Esophagus muscularis mucosa (tissue), 4 donors: ENCODE measurements at places on chromosomes 12 and 14. TPM values are rescaled to one million over a fixed set of nuclear protein-coding genes. Genes with fewer than 3 reads are reported as not detected.

DNA sequence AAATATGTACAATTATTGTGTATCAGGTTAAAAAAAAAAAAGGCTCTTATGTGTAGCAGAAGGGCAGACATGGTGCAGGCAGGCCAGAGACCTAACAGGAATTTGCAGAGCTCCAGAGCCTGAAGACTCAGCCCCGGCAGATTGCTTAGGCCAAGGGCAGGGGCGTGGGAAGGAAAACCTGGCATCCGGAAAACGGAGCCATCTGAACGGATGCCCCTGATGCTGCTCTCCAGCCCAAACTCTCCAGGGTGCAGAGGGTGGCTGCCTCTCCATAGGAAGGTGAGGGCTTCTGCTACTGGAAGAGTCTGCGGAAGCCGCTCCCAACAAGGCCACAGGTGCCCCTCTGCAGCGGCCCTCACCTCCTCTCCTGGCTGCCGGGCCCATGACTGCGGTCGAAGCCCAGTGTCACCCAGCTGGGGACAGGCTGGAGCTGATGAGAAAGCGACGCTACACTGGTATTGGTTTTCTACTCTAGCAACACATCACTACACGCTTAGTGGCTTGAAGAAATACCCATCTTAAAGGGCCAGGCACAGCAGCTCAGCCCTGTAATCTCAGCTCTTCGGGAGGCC, 19.4 kb downstream of the ACADS start:
- DNase-seq, result no peak

GRCh38 chr12:44930972-44931600, 55.0 kb upstream of the NELL2 start:
- DNase-seq, result no peak

Gene GYS2
- total RNA-seq, result not detected

DNA sequence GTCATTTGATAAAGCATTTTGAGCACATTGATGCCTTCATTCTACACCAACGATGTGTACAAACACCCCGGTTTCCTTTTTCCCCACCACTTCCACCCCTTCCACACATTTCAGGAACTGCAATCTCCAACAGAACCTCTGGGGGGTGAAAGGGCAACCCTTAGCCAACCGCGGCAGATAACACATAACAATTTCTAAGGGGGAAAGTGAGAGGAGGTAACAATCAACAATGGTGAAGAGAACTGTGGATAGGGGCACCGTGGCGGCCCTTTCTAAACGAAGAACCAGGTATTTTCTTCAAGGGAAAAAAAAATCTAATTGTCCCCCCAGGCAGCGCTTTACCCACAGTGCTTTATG, 1.1 kb downstream of the KITLG start:
- DNase-seq, result no peak

DNA sequence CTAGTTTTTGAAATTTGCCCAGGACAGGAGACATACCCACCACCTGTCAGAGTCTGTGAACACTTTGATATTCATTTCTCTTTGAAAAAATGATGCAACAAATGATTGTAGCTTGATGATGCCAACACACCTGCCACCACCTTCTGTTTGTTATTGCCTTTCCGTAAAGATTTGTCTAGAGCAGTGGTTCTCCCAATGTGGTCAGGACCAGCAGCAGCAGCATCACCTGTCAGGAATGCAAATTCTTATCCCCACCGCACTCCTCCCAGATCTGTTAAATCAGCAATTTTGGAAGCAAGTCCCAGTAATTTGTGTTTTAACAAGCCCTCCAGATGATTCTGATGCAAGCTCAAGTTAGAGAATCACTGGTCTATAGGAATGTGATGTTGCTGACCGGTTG, 9.9 kb downstream of the CCDC175 start:
- DNase-seq, result no peak

DNA sequence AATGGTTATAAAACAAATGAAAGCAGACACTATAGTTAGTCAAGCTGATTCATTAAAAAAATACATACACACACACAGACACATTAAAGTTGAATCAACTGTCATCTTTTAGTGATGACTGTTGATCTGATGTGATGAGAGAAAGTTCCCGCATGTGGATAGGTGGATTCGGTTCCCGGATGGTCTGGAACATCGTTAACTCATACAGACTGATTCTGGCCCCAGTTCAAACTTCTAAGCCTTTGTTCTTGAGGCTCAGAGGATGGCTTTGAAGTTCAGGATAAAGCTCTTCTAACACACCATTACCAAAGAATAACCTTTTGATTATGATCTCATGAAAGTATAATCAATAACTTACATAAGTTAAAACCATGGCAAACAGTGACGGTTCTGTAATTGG, 27.5 kb downstream of the WIF1 start:
- DNase-seq, result no peak

- DNase-seq, result no peak
Observed at GRCh38 chr12:67649261-67649569, 670 bp downstream of the DYRK2 start.

DNA sequence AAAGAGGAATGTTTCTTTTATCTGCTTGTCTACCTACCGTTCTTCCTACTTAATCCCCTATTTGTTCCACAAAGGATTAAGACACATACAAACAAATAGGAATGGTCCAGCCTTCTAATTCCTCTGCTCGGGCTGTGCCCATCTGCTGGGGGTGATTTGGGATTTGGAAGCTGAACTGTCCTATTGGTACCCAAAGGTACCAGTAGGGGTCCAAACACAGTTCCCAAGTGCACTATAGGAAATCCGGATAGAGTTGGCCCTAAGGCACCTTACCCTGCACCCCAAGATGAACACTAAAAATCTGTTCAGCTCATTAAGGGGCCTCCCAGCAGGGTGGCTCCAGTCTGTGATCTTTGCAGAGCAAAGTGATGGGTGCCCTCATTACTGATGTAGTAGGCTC, 566.9 kb downstream of the NRXN3 start:
- no peak for DNase-seq

- no peak for DNase-seq
Observed at GRCh38 chr12:3243376-3244084, 166.4 kb downstream of the TSPAN9 start.

- DNase-seq, result no peak
Observed at GRCh38 chr12:87274594-87275245, 754.5 kb downstream of the C12orf50 start.

GRCh38 chr14:20415782-20416206, 2.5 kb upstream of the TEP1 start:
- DNase-seq, result no peak

- DNase-seq, result no peak
Observed at GRCh38 chr12:9649532-9649940, 20.0 kb upstream of the CLEC2D start.

DNA sequence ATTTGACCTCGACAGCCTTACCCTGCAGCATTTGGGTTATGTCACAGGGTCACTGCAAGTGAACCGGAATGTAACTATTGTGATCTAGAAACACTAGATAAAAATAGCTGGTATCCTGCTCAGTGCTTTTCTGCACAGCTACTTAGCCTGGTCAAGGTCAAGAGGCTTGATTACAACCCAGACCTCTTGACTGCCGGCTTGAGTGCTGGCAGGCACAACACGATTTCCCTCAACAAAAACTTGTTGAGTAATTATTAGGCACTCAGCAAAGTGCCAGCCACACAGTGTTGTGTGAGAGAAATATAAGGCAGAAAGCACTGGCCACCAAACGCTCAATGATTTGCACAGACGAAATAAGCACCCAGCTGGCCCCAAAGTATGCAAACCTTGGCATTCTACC, 156.7 kb downstream of the NUAK1 start:
- DNase-seq, result no peak

Gene NKX2-1
- total RNA-seq, result not detected

DNA sequence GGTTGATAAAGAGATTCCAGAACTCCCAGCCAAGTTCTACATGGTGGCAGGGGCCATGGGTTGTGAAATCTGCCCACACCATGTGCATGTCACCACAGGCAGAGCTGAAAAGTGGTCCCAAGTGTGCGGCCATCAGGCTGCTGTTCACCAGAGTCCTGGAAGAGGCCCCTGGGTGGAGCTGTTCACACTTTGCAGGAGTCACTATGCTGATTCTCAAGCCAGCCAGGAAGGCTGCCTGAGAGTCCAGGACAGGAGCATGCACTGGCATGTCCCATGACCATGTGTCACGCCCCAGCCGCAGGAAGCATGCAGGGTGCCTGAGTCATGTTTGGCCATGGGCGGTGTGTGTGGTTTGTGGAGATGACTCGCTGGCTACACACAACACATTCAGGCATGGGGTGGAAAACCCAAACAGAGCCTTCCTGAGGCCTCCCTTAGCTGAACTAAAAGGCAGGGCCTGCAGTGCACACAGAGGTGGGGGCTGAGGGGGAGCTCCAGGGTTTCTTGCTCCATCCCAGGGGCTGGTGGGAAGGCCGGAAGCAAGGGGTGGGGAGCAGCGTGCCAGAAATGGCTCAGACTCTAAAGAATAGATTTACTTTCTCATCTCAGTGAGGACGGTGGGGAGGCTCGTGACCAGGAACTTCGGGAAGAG, 19.4 kb downstream of the ABCB9 start:
- peak; percentile 96 for DNase-seq

Gene GPR84
- total RNA-seq, result not detected

Gene RTL1
- total RNA-seq, result not detected

DNA sequence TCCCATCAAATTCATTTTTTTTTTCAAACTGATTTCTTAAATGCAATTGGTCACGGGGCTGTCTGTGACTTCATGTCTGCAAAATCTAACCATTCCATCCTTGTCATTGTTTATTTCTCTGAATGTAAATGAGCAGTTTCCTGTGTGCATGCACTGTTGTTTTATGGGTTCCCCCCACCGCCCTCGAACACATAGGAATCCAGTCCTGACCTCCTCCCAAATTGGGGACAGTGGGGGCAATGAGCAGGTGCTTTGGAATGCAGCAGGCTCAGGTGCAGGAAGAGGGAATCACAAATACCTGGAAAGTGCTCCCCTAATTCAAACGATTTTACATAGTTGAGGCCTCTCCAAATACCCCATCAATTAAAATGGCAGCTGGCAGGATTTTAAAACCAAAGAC, 62.6 kb upstream of the ESRRB start:
- DNase-seq, result no peak

DNA sequence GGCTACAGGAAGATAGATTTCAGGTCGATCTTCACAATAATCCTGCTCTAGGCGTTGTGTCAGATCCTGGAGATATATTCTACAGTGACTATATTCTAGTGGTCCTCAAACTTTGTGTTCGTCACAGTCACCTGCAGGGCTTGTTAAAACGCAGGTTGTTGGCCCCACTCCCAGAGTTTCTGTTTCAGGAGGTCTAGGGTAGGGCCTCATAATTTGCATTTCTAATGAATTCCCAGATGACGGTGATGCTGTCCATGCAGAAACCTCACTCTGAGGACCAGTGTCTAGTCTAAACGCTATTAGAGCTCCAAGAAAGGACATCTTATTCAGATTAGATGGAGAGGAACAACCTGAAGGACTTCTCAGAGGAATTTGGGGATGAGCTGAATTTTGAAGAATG, 13.2 kb upstream of the SLC6A13 start:
- no peak for DNase-seq

DNA sequence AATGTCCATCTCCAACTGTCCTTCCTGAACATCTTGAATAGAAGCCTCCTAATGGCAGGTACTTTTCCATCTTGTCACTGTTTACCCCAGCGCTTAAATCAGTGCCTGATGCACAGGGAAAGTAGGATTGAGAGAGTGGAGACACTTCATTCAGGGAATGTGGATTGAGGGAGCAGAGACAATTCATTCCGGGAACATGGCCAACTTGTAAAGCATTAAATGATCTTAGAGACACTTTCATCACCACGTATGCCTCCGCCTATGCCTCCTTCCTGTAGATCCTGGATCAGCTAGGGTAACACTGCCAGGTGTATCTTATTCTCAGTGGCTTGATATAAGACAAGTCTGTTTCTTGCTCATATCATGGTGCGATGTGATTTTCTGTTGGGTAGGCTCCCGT, 67.6 kb upstream of the CSRP2 start:
- DNase-seq, result no peak

DNA sequence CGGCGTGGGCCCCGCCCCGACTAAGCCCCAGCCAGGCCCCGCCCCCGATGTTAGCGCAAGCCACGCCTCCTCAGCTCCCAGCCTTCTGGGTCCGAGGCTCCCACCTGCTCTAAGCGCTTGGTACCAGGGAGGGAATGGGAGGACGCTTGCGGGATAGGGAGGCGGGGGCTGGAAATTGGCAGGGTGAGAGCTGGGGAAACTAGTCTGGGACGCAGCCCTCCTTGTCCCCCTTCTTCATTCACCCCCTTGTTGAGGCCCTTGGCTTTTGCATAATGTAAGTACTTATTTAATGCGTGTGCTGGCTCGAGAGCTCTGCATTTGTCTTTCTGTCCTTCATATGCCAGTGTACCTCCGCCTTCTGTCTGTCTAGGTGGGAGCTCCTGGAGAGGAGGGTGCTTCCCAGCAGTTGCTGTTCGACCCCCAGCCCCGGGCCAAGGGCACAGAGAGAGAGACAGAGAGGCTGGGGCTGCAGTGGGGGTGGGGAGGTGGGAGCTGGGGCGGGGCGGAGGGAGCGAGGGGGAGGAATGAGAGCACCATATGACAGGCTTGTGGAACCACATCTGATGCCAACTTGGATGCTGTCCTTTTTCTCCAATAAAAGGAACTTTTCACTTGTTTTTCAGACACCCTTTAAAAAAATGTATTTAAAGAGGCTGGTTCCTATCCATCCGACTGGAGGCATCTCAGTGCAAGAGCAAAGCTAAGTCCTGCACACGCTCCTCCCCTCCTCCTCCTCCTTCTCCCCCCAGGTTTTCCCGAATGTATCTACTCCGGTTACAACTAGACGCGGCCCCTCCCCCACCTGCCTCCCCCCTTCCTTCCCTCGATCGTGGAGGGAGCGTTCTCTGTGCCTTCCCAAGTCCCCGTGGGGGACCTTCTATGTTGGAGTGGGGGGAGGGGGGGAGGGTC, 25.6 kb upstream of the MAP1LC3B2 start:
- DNase-seq, result no peak

GRCh38 chr12:1805441-1806081, 14.8 kb upstream of the LRTM2 start:
- no peak for DNase-seq

DNA sequence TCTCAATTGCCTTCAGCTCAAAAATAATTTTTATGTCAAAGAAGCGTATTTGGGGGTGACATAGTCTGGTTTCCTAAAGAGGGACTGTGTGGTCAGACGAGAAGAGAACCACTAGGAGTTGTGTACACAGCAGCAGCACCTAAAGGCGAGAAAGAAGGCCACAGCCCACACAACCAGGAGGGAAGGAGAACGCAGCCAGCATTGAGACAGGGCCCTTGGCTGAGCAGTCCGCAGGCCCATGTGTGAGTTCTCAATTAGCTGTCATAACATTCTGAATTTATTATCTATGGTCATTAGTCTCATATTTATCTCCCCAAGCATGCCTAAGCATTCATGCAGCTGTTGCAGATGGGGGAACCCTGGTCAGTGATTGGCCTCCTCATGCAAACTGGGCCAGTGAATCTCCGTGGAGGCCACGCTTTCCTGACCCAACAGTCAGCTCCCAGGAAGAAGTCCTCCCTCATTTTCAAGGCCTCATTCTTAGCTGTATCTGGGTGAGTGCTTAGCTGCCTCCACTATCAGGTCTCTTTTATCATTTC, 81.2 kb upstream of the ATF7IP start:
- no peak for DNase-seq

Gene SYT1
- total RNA-seq, result 8.9 TPM

- no peak for DNase-seq
Observed at GRCh38 chr12:66800046-66800445, 121.2 kb upstream of the GRIP1 start.

GRCh38 chr12:96986883-96987523, 79.9 kb downstream of the NEDD1 start:
- DNase-seq, result no peak

- DNase-seq, result no peak
Observed at GRCh38 chr14:94582199-94582750, 1.0 kb downstream of the SERPINA5 start.
